M059J (cell line): ENCODE measurements at places on chromosomes 3 and 15. TPM values are rescaled to one million over a fixed set of nuclear protein-coding genes. Genes with fewer than 3 reads are reported as not detected.

Gene FAM227B
- total RNA-seq, result 6.5 and 9.3 TPM in 2 replicates

GRCh38 chr3:66709532-66709931, 208.7 kb upstream of the LRIG1 start:
- no peak for DNase-seq

- DNase-seq, result no peak
Measured at GRCh38 chr15:96197721-96198120, 132.8 kb upstream of the NR2F2 start.

- peak; percentile 55 for DNase-seq
Measured at GRCh38 chr3:38843898-38844297, 27.9 kb upstream of the SCN10A start.

- no peak for DNase-seq
Measured at GRCh38 chr3:40690749-40691451, 166.1 kb downstream of the ZNF621 start.
